ENCODE measurements at places on chromosomes 6 and 20.

GRCh38 chr6:70790483-70791224, 123.0 kb downstream of the SMAP1 start:
- DNase-seq, result peak; percentile 0

DNA sequence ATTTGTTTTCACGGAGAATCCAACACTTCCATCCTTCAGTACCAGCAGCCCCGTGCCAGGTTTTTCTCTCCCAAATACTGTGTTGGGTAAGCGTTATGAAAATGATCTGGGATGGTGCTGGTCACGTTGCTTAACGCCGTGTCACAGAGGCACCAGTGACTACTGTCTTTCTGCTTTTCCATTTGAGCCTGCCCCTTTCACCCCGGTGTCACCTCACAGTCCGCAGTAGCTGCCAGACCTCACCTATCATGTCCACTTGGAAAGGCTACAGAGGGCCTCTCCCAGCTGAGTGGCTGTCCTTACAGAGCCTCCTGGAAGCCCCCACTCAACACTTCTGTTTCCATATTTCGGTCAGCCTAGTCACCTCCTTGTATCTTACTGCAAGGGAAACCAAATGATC, 176.5 kb upstream of the ARID1B start:
- DNase-seq, result no peak

DNA sequence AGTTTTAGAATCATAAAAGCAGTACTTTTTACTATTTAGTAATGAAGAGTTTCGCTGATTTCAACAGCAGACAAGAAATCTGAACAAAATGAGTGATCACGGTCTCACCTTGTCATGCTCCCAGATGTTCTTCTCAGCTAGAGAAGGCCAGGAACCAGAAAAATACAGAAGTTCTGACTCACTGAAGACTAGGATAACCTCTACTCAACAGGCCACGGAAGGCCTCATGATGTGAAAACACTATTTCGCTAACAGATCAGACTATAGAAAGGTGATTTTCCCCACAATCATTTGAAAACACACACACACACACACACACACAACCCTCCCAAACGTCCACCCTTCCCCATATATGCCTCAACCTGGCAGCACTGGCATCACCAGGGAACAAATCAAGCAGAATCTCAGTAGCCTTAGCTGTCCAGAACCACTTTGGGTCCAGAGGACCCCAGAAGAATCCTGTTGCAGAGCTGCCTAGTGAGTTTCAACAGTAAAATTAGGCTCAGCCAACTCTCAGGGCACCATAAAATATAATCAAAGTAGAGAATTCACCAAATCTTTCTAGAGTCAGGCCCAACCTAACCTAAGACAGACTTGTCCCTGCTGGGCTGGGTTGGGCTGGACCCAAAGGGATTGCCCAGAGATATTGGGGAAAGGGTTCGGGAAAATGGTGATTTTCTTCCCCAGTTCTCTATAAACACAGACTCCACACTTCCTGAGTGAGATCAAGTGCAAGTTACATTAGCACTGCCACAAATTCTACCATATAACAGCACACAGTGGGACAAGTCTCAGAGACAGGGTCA, 7.9 kb downstream of the EXOC2 start:
- no peak for DNase-seq

DNA sequence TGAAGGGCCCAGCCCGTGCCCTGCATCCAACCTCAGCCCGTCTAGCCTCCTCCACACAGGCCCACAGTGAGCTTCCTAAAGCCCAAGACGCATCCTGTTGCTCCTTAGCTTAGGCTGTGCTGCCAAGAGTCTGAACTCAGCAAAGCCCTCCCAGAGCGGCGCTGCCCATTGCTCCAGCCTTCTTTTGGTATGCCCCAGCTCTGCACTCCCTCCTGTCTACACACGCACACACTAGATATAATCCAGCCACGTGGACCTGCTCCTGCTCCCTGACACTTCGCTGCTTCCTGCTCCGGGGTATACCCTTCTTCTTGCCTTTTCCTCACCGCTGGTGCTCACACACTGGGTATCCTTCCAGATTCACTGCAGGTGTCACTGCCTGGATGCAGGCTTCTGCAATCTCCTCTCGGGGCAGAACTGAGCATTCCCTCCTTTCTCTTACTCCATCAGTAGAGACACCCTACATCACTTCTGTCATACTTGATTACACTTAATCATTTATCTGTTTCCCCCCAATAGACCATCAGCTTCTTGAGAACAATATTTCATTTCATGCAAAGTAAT, 23.8 kb downstream of the GABRR2 start:
- DNase-seq, result no peak

GRCh38 chr6:123777563-123777962, 26.1 kb upstream of the NKAIN2 start:
- peak; percentile 31 for DNase-seq

DNA sequence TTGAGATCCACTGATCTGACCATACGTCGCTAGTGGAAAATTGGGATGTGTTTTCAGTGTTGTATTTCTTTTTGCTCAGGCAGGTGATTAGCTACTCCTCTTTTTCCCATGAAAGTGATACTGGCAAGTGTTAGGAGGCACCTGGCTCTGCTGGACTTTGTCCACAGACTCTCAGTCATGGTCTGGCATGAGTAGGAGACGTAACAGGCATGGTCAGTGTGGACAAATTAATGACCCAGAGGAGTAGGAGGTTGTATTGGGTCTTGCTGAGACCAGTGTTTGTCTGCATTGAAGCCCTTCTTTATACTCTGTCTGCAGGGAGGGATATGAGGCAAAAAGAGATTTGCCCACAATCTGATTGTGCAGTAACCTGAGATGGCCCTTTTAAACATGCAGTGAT, 178.7 kb downstream of the DTNBP1 start:
- peak; percentile 33 for DNase-seq

DNA sequence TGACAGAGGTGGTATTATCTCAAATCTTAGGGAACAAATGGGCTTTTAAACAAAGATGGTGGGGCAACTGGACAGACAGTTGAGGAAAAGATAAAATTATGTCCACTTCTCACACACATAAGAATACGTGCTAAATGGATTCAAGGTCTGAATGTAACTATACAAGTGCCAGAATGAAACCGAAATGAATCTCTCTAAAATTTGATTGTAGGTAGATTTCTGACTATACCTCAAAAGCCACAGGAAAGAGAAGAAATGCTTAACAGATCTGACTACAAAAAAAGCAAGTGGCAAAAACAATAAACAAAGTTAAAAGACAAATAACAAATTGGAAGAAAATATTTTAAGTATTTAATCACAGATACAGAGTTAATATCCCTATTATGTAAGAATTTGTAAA, 182.7 kb upstream of the OLIG3 start:
- DNase-seq, result no peak

- DNase-seq, result no peak
Observed at GRCh38 chr6:129209355-129209754, 326.4 kb downstream of the LAMA2 start.

DNA sequence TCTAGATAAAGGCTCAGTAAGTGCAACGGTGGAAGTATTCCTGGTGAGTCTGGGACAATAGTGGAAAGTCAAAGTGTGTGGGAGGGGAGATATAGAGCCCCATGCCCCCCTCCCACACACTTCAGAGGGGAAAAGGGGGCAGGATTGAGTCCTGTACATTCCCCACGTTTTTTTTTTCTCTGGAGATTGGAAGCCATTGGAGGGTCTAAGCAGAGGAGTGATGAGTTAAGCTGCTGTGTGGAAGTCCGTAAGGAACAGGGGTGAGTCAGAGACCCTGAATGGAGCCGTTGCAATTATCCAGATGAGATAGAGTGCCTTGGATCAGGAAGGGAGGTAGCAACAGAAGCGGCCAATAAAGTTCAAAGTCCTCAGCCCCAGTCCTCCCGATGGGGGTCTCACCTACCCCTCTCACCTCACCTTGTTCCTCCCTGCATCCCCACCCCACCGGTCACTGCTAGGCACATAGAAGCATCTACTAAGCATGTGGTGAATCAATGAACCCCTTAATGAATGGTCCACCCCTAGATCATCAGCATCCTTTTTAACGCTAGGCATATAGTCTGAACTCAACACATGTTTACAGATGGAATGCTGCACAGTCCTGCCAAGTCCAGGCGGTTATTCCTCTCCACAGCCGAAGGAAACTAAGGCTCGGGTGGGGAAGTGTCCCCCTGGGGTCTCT, 662 bp upstream of the SLC9A8 start:
- no peak for DNase-seq

DNA sequence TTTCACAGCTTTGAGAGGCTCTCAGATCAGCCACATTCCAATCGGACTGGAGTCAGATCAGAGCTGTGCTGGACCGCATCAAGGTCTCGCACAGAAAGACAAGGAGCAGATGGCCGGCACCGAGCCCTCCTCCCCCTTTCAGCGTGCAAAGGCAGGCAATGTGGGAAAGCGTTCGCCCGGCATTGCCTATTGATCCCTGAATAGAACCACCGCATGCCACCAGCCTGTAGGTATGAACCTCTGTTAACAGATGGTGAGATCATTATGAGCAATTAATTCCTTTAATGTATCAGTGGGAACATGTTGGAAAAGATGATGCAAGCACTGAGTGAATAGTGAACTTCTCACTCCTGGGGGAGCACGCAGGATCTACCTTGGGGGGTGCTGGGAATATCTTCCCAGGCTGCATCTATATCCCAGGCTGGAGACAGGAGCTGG, 117.5 kb upstream of the ID4 start:
- no peak for DNase-seq

GRCh38 chr20:38804682-38805501, 605 bp upstream of the PPP1R16B start:
- DNase-seq, result no peak

DNA sequence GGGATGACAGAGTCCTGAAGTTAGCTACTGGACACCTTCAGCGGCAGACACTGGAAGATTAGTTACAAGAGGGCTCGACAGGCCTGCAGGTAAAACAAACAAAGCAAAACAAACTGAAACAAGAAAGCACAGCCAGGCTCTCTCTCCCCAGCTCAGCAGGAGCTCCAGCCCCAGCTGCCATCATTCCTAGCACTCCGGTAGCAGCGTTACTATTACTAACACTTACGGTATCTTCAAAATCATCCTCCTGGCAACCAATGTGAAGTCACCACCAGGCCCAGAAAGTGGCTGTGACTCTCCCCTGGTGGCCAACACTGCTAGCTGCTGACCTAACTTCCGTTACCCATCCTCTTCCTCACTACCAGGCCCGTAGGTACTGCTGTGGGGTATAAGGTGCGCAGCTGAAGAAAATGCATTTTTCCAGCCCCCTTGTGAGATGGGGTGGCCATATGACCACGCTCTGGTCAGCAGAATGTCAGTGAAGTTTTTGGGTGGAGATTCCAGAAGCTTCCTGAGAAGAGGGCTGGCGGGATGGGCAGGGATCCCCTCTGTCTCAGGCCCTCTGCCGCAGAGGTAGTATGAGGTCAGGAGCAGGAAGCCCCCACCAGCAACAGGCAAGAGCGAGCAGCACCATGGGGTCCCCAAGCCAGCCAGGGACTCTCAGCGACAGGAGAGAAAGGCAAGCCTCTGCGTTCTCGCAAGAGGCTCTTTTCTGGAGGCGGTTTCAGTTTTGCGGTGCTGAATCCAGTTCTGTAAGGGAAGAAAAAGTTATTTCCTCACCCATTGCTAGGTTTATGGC, 37.4 kb upstream of the TBXT start:
- DNase-seq, result no peak

GRCh38 chr20:57350081-57350710, 859 bp upstream of the RAE1 start:
- no peak for DNase-seq

DNA sequence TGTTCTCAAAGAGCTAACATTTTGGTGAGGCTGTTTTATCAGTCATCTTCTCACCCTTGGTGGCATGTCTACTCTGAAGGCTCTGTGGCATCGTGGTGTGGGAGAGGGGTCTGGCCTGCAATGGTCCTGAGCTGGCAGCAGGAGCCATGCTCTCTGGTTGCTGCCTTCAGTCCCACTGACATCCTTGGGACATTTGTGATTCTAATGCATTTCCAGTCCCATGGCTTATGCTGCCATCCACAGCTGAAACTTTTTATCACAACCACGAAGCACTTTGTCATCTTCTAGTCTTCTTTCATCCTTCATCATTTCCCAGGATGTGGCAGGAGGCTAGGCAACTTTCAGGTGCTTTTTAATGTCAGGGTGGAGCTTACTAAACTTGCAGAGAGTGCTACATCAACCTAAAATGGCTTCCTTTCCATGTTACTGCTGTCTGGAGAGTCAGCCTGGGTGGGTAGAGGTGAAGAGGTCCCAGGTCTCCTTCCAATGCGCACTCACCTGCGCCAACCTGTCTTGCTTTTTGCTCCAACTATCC, 77.1 kb downstream of the GPR63 start:
- DNase-seq, result no peak

GRCh38 chr6:40128127-40128526, 193.9 kb upstream of the MOCS1 start:
- DNase-seq, result no peak

GRCh38 chr6:162385980-162386379, 341.6 kb downstream of the PRKN start:
- DNase-seq, result no peak

- DNase-seq, result no peak
Observed at GRCh38 chr6:41645007-41645618, 6.8 kb downstream of the MDFI start.

GRCh38 chr6:115203381-115203780, 857.3 kb downstream of the FRK start:
- DNase-seq, result peak; percentile 49

DNA sequence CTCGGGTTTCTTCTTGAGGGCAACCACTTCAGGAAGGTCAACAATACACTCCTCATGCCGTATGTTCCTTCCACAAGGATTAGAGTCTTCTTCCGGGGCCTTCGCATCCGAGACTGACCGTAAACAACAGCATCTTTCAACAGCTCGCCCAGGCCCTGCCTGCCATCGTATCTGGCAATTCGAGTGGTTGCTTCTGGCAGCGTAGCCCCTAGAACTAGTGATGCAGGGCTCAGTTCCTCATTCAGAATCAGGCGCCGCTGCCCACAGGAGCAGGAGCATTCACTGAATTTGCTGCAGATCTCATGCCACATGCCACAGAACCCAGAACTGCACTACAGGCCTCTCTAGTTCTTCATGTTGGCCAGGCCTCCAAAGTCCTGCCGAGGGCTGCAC, 59.0 kb upstream of the AFDN start:
- DNase-seq, result no peak

DNA sequence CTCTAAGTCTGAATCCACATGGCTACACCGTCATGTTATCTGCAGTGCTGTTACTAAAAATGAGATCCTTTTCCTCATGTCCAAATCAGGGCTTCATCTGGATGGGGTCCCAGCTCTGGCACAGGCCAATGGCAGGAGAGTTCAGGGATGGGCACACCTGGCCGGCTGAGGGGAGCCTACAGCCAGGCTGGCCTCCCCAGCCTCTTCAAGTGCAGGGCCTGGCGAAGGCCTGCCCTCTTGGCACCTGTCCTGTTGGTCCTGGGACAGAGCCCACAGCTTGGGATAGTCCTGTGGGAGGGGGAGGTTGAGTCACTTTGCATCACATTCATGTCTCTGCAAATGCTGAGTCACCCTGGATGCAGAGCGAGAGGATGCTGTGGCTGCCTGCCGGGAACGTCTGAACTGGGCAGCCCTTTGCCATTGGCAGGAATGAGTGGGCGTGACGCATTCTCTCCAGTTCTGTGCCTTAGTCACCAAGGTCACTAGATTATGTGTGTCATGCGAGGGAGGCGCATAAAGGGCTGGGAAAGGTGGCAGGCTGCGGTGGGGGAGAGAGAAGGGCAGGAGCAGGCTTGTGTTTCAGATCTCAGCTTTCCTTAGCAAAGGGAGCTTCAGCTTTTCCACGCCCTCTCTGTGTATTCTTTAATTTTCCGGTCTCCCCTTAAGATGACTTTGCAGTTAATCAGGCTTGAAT, 223.2 kb upstream of the ECI2 start:
- DNase-seq, result no peak

GRCh38 chr6:42339991-42340401, 111.7 kb downstream of the TRERF1 start:
- no peak for DNase-seq

- DNase-seq, result no peak
Observed at GRCh38 chr20:10042086-10042485, 7.3 kb downstream of the ANKEF1 start.

- DNase-seq, result no peak
Observed at GRCh38 chr6:127858727-127859391, 42.0 kb downstream of the THEMIS start.
